Activated B cell treated with CpG ODN at 0.5 μM for 24 hours (primary cell): ENCODE measurements at places on chromosomes 13 and 19. TPM values are rescaled to one million over a fixed set of nuclear protein-coding genes. Genes with fewer than 3 reads are reported as not detected.

DNA sequence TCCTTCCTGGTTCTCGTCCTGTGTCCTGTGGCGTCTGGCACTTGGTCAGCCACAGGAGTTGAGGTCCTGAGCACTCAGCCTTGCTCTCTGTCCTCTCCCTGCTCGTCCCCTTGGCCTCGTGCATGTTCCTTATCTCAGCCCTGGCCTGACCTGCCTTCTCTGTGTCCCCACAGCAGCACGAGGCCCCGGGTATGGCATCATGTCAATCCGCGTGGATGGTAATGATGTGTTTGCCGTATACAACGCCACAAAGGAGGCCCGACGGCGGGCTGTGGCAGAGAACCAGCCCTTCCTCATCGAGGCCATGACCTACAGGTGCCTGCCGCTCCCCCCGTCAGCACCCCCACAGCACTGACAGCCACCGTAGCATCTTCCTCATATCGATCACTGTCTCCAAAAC is 4.7 kb downstream of the B3GNT8 start:
- no peaks in the 10 kb centered on the region for H3K27me3 ChIP-seq
- no peak overlapping the region for H3K27ac ChIP-seq
- peaks cover 6% of the 10 kb centered on the region for H3K4me1 ChIP-seq
- H3K36me3 ChIP-seq, result peaks cover 67% of the 10 kb centered on the region
- no peak for DNase-seq
- H3K4me3 ChIP-seq, result no peak overlapping the region

GRCh38 chr19:38721979-38722773 is 22.1 kb downstream of the CAPN12 start:
- no peak overlapping the region for H3K4me3 ChIP-seq
- no peak overlapping the region for H3K27ac ChIP-seq
- H3K27me3 ChIP-seq, result no peaks in the 10 kb centered on the region
- no peaks in the 10 kb centered on the region for H3K4me1 ChIP-seq

DNA sequence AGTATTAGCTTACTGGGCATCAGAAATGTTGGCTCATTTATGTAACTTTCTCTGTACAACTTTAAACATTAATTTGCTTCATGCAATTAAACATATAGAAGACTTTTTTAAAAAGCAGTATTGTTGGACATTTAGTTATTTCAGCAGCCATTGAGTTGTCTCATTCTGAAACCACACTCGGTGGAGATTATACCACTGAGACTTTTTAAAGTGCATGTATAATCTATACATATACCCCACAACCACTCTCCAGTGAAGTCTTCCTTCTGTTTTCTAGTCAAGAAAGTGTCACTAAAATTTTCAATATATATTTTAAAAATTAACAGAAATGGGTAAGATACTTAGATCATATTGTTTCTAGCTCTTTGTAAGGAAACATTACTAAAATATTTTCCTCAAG is 15.5 kb downstream of the SETDB2 start:
- no peak overlapping the region for H3K27ac ChIP-seq
- H3K36me3 ChIP-seq, result peaks cover 51% of the 10 kb centered on the region
- peaks cover 10% of the 10 kb centered on the region for H3K4me1 ChIP-seq
- no peaks in the 10 kb centered on the region for H3K27me3 ChIP-seq

DNA sequence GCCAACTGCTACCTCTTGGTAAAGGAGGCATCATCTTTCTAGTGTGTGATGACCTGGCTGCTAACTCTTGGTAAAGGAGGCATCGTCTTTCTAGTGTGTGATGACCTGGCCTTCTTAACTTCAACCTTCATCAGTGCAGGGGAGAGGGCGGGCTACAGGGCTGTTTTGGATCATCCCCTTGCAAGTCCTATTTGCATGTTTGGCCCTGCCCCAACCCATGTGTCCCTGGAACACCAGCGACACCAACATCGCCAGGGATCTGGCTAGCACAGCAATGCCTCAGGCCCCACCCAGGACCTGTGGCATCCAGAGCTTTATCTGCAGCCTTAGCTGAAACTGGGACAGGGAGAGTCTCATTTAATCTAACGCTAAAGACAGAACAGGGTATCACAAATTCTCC is 492.4 kb downstream of the MYO16 start:
- H3K4me1 ChIP-seq, result no peaks in the 10 kb centered on the region
- no peak for DNase-seq
- H3K36me3 ChIP-seq, result no peaks in the 10 kb centered on the region
- no peak overlapping the region for H3K27ac ChIP-seq

GRCh38 chr13:108650271-108650670 is 20.9 kb downstream of the MYO16 start:
- DNase-seq, result no peak
- no peaks in the 10 kb centered on the region for H3K36me3 ChIP-seq
- H3K27ac ChIP-seq, result no peak overlapping the region
- H3K27me3 ChIP-seq, result no peaks in the 10 kb centered on the region
- no peaks in the 10 kb centered on the region for H3K4me1 ChIP-seq

GRCh38 chr19:6272411-6272791 is 7.4 kb downstream of the MLLT1 start:
- peaks cover 19% of the 10 kb centered on the region for H3K4me1 ChIP-seq
- H3K36me3 ChIP-seq, result peaks cover 42% of the 10 kb centered on the region
- DNase-seq, result no peak
- H3K4me3 ChIP-seq, result no peak overlapping the region

GRCh38 chr13:22001336-22001735 is 330.5 kb downstream of the FGF9 start:
- H3K4me3 ChIP-seq, result no peak overlapping the region
- no peaks in the 10 kb centered on the region for H3K36me3 ChIP-seq
- no peaks in the 10 kb centered on the region for H3K4me1 ChIP-seq
- H3K27me3 ChIP-seq, result no peaks in the 10 kb centered on the region
- no peak overlapping the region for H3K27ac ChIP-seq

DNA sequence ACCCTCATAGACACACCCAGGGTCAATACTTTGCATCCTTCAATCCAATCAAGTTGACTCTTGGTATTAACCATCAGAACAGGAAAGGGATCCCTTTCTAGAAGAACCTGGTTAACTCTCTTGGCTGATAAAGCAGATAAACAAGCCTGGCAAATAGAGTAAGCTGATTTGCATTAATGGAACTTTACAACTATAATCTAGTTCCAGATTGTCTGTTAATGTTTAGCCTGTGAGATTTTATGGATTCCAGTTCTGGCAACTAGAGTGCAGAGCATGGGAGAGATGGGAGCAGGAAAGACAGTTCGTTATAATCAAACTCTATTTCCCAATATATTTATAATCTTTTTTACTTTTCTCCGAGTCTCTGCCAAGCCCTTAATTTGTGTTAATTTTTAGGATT is 272.6 kb upstream of the KLHL1 start:
- H3K27ac ChIP-seq, result no peak overlapping the region
- no peaks in the 10 kb centered on the region for H3K36me3 ChIP-seq
- no peak for DNase-seq
- no peaks in the 10 kb centered on the region for H3K27me3 ChIP-seq

- no peak overlapping the region for H3K4me3 ChIP-seq
- H3K36me3 ChIP-seq, result no peaks in the 10 kb centered on the region
- no peak for DNase-seq
Observed at GRCh38 chr13:59399513-59399912, 764.2 kb downstream of the DIAPH3 start.

GRCh38 chr13:97266772-97267417 is 44.8 kb downstream of the MBNL2 start:
- peaks cover 20% of the 10 kb centered on the region for H3K4me1 ChIP-seq
- H3K27me3 ChIP-seq, result no peaks in the 10 kb centered on the region
- H3K27ac ChIP-seq, result no peak overlapping the region
- H3K4me3 ChIP-seq, result no peak overlapping the region
- H3K36me3 ChIP-seq, result peaks cover 27% of the 10 kb centered on the region

GRCh38 chr13:96762876-96763275 is 231.4 kb downstream of the OXGR1 start:
- no peak overlapping the region for H3K4me3 ChIP-seq
- no peak overlapping the region for H3K27ac ChIP-seq
- no peak for DNase-seq

DNA sequence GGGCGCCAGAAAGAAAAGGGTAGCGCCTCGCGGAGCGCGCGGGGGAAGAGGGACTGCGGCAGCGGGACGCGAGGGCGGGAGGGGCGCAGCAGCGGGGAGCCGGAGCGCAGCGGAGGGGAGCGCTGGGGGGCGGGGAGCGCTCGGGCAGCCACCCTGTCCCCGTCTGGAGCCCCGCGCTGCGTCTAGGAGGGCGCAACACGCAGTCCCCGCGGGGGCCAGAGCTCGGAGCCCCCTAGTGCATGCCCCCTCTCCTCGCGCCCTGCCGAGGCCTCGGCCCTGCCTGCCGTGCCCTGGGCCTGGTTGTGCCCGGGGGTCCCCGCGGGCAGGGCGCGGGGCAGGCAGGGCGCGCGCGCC is 37.9 kb downstream of the SOX1 start:
- DNase-seq, result no peak
- no peak overlapping the region for H3K4me3 ChIP-seq
- peaks cover 44% of the 10 kb centered on the region for H3K27me3 ChIP-seq
- no peaks in the 10 kb centered on the region for H3K36me3 ChIP-seq
- no peak overlapping the region for H3K27ac ChIP-seq

DNA sequence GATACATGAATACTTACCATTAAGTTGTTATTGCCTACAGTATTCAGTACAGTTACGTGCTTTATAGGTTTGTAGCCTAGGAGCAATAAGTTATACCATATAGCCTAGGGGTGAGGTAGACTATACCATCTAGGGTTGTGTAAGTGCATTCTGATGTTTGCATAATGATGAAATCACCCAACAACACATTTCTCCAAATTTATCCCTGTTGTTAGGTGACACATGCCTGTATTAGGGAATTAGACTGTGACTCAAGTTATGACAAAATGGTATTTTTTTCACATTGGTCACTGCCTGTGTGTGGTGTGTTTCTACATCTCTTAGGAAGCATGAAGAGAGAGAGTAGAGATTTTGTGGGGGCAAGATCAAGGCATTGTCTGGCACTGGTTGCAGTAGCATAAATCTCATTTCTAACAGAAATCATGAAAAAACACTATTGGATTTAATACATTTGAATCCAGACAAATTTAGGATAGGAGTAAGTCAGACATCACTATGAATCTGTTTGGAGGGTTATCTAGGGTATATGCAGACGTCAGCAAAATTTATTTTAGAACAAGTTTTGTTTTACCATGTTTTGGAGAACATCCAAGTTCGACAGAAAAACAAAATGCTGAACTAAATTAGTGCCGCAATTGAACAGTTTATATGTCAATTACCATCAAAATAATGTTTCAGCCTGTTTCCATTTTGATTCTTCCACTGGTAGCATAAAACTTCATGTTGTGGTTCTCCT is 332.1 kb downstream of the LMO7 start:
- H3K4me3 ChIP-seq, result no peak overlapping the region
- H3K36me3 ChIP-seq, result no peaks in the 10 kb centered on the region
- no peaks in the 10 kb centered on the region for H3K27me3 ChIP-seq

DNA sequence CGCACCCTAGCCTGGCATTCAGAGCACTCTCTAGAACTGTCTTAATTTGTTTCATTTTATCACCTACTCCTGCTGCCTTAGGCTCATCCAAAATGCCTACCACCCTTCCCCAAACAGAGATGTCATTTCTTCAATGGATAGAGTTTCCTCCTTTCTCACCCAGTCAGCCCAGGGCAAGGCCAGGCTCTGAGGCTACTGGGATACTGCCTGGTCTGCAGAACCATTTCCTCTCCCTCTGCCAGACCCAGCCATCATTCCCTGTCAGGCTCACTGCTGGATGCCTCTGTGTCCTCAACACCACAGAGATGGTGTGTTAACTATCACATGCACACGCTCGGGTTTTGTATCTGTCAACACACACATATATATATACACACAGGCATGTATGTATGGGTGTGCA is 47.2 kb downstream of the C13orf42 start:
- DNase-seq, result no peak
- peaks cover 32% of the 10 kb centered on the region for H3K27me3 ChIP-seq
- no peak overlapping the region for H3K4me3 ChIP-seq

GRCh38 chr13:93539914-93540313 is 313.3 kb downstream of the GPC6 start:
- DNase-seq, result no peak
- no peak overlapping the region for H3K4me3 ChIP-seq
- no peaks in the 10 kb centered on the region for H3K36me3 ChIP-seq
- no peaks in the 10 kb centered on the region for H3K27me3 ChIP-seq

DNA sequence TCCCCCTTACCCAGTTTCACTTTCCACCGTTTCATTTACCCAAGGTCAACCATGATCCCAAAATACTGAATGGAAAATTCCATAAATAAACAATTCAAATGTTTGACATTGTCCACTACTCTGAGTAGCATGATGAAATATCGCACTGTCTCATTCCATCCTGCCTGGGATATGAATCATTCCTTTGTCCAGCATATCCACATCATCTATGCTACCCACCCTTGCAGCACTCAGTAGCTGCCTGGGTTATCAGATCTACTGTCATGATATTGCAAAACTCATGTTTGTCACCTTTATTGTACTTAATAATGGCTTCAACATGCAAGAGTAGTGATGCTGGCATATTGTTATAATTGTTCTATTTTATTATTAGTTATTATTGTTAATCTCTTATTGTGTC is 263.9 kb upstream of the NBEA start:
- no peaks in the 10 kb centered on the region for H3K36me3 ChIP-seq
- H3K27me3 ChIP-seq, result no peaks in the 10 kb centered on the region
- no peak overlapping the region for H3K27ac ChIP-seq

DNA sequence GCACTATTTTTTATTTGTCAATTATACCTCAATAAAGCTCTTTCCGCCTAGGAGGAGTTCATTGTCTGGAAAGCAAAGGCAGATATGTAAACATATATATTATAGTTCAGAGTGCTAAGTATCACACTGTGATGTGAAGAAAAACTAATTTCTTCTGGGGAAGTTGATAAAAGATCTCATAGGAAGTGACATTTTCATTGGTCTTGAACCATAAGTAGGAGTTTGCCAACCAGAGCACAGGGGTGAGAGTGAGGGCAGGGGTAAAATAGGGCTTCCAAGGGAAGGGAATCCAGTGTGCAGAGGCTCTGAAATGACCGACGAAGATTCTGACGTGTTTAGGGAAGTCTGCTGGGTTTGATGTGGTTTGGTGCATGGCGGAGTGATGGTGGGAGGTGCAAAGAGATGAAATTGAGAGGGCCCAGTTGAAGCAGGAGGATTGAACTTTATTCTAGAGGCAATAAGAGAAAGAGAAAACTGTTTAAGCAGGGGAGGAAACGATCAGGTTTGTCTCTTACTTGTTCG is 780 bp upstream of the GTF2F2 start:
- no peak overlapping the region for H3K4me3 ChIP-seq
- no peaks in the 10 kb centered on the region for H3K27me3 ChIP-seq
- no peak overlapping the region for H3K27ac ChIP-seq
- H3K36me3 ChIP-seq, result peaks cover 5% of the 10 kb centered on the region

DNA sequence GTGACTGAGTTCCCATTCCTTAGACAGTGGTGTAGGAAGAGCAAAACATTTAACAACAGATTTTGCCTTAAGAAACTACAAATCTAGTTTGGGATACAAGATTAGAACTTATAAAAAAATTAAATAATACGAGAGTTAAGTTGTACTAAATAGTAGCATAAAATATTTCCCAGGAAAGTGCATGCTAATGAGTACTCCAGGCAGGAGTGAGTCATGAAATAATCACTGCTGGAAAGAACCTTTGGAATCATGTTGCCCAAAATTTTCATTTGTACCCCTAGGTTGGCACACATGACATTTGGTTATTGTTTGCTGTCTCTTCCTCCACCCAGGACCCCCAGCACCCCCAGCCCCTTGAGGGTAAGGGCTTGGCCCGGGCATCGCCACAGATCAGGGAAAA is 26.3 kb upstream of the KL start:
- H3K27ac ChIP-seq, result no peak overlapping the region
- H3K4me1 ChIP-seq, result peaks cover 6% of the 10 kb centered on the region
- H3K27me3 ChIP-seq, result peaks cover 2% of the 10 kb centered on the region
- DNase-seq, result no peak
- no peak overlapping the region for H3K4me3 ChIP-seq
- H3K36me3 ChIP-seq, result no peaks in the 10 kb centered on the region

APOC4 gene
- not detected in 2 replicates for total RNA-seq

ATP4A gene
- total RNA-seq, result not detected in 2 replicates

KLK2 gene
- 0.69 and 1.8 TPM in 2 replicates for total RNA-seq

SHC2 gene
- 0.24 TPM in 1 of 2 replicates, not detected in the other for total RNA-seq

SLITRK5 gene
- total RNA-seq, result not detected in 2 replicates

KLK10 gene
- not detected in 2 replicates for total RNA-seq

NOTCH3 gene
- not detected in 2 replicates for total RNA-seq
